Kidney (tissue), 22 donors: ENCODE measurements at places on chromosomes 5 and 9. TPM values are rescaled to one million over a fixed set of nuclear protein-coding genes. Genes with fewer than 3 reads are reported as not detected.
A peak's percentile ranks its signal among the peaks of the same experiment; 100 is the strongest.

The GPR151 gene
- total RNA-seq = not detected

The COL15A1 gene
- 42.0 TPM for total RNA-seq

The ENTREP1 gene
- total RNA-seq = 8.6 TPM

The CNTNAP3 gene
- total RNA-seq = 7.1 TPM

The PCDHB3 gene
- 3.1 TPM for total RNA-seq

The DAB2 gene
- 199 TPM for total RNA-seq

The C1QTNF2 gene
- total RNA-seq = 2.8 TPM

The PAEP gene
- total RNA-seq = not detected

The SPATA31D4 gene
- total RNA-seq = not detected

DNA sequence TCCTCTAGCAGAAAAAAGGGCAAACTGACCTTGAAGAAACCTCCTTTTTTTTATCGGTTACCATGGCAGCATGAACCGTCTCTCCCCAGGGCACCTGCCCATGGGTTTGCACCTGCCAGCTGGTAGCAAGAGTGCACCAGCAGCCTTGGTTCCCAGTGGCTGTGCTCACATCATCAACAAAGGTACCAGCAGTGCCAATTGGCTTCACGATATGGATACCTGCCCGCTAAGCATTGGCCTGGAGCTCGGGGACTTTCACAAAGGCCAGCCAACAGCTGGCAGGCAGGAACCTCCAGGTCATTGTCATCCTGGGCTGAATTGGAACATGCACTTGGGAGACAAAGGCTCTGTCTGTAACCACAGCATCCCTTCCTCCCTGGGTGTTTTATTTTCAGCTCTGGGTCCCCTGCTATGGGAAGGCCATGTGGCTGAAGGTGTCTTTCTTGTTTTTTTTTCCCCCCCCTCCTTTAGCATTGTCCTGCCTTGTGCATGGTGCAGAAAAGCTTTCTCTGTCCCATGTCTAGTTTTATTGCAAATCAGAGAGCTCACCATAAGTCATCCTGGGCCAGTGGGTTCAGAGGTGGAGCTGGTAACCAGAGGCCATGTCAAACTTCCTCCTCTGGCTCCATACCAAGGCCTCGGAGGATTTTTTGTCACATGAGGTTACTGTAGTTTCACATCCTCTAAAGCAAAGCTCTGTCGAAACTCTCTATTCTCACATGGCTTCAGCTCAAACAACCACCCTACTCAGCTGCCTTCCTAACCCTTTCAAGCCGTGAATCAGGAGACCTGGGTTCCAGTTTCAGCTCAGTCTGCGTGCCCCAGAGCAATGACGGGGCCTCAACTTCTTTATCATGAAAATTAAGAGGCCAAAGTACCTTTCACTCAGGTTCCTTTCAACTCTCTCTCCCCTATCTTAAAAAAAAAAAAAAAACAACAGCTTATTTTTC, 145.5 kb upstream of the MAP3K1 start:
- H3K36me3 ChIP-seq = no peaks in the 10 kb centered on the region
- H3K4me1 ChIP-seq = no peaks in the 10 kb centered on the region
- no peak overlapping the region for H3K27ac ChIP-seq
- no peaks in the 10 kb centered on the region for H3K27me3 ChIP-seq

GRCh38 chr9:110048976-110049698, 158.8 kb downstream of the C9orf152 start:
- no peaks in the 10 kb centered on the region for H3K27me3 ChIP-seq
- H3K4me1 ChIP-seq = no peaks in the 10 kb centered on the region
- H3K36me3 ChIP-seq = no peaks in the 10 kb centered on the region
- peak; percentile 68 for DNase-seq
- H3K4me3 ChIP-seq = peak overlapping the region; percentile 73

GRCh38 chr9:134988706-134989105, 71.0 kb upstream of the FCN1 start:
- no peaks in the 10 kb centered on the region for H3K27me3 ChIP-seq
- no peak overlapping the region for H3K4me3 ChIP-seq
- H3K27ac ChIP-seq = no peak overlapping the region
- H3K4me1 ChIP-seq = no peaks in the 10 kb centered on the region
- DNase-seq = no peak

GRCh38 chr9:26157411-26157810, 479.2 kb upstream of the TUSC1 start:
- no peak overlapping the region for H3K4me3 ChIP-seq
- H3K36me3 ChIP-seq = no peaks in the 10 kb centered on the region
- no peaks in the 10 kb centered on the region for H3K4me1 ChIP-seq

DNA sequence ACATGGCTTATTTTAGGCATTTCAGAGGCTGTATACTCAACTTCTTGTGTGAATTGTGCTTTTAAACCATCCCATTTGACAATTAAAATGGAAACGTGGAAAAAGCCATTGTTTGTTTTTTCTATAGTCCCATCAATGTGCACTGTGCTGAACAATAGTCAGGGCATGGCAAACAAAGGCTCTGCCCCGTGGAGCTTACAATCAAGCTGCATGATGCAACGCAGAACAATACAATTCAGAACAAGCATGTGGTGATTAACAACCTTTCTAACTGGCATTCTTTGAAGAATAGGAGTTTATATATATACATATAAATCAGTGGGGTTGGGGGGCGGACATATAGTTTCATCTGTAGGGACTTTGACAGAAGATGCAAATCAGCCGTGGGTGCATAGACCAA, 2125.4 kb upstream of the WWC1 start:
- no peak overlapping the region for H3K4me3 ChIP-seq
- no peaks in the 10 kb centered on the region for H3K4me1 ChIP-seq
- H3K36me3 ChIP-seq = no peaks in the 10 kb centered on the region
- DNase-seq = no peak
- no peak overlapping the region for H3K27ac ChIP-seq

DNA sequence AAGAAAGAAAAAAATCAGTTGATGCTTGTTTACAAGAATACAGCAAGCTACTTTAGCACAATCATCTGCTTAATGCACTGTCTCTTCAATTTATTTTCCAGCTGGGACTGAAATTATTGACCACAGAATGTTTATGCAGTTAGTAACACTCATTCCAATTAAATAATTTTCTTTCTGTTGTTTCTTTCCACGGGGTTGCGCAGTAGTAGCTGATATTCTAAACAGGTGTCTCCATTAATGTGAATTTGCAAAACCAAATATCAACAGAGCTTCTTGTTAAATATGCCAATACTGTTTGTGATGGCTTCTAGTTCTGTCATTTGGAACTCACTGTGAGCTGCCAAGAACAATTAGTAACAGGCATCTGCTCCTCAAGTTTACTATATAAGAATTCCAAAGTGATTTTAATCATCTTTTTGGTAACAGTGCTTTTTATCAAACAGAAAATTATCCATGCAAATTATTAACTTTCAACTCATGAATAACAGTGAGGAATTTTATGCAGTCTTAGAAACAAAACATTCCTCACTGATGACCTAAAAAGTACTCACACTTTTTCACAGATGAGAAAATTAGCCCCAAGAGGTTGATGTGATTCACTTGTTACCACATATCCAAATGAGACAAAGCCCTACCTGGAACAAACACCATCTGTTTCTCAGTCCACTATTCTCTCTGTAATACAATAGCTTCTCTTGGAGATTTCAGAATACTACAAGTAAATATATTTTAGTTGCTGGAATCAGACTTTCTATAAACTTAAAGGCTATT, 567.6 kb upstream of the RGMB start:
- no peak for DNase-seq
- no peaks in the 10 kb centered on the region for H3K27me3 ChIP-seq
- H3K27ac ChIP-seq = no peak overlapping the region
- no peak overlapping the region for H3K4me3 ChIP-seq

DNA sequence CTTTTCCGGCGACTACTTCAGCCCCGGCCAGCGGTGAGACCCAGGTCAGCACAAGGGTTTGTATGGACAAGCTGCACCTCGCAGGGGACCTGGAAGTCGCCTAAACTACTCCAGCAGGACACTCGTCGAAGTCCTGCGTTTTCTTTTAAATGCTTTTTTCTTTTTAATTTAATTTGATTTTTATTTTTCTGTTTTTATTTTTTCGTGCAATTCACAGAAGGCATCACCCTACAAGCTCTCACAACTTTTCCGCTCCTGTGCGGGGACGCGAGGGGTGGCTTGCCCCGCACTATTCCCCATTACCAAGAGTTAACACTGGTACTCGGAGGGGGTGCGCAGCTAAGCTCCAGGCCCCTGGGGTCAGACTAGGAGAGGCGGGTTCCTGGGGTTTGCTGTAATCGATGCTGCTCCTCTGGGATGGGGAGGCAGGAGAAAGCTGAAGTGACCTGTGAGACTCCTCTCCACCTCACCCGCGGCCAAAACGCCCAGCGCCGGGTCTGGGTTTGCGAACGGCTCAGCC, 1.3 kb downstream of the EDIL3 start:
- H3K36me3 ChIP-seq = no peaks in the 10 kb centered on the region
- peak overlapping the region; percentile 64 for H3K4me3 ChIP-seq
- no peaks in the 10 kb centered on the region for H3K4me1 ChIP-seq
- H3K27me3 ChIP-seq = no peaks in the 10 kb centered on the region
- no peak overlapping the region for H3K27ac ChIP-seq
- DNase-seq = peak; percentile 25

DNA sequence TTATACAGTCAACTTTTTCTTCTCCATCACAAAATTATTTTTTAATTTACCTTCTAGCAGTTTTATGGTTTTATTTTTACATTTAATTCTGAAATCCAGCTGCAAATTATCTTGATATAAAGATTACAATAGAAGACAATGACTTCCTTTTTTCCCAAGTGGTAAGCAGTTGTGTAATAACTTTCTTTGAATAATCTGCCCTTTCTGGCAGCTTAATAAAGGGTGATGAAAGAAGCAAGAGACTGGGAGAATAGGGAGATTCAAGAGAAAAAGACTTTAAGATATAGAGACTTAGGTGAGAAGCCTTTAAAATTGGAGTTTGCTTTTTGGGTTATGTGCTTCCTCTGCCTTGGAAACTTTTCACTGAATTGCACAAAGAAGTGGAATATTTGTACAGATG, 100.4 kb upstream of the FREM1 start:
- H3K4me1 ChIP-seq = no peaks in the 10 kb centered on the region
- no peaks in the 10 kb centered on the region for H3K36me3 ChIP-seq
- no peak overlapping the region for H3K4me3 ChIP-seq
- no peak overlapping the region for H3K27ac ChIP-seq
- no peak for DNase-seq

- no peaks in the 10 kb centered on the region for H3K4me1 ChIP-seq
- no peaks in the 10 kb centered on the region for H3K27me3 ChIP-seq
- no peak for DNase-seq
- no peaks in the 10 kb centered on the region for H3K36me3 ChIP-seq
- H3K4me3 ChIP-seq = no peak overlapping the region
Observed at GRCh38 chr9:68492806-68493205, 47.9 kb downstream of the TMEM252 start.

GRCh38 chr9:13436591-13436990, 157.1 kb upstream of the MPDZ start:
- H3K27ac ChIP-seq = no peak overlapping the region
- H3K36me3 ChIP-seq = no peaks in the 10 kb centered on the region
- no peaks in the 10 kb centered on the region for H3K4me1 ChIP-seq
- H3K27me3 ChIP-seq = no peaks in the 10 kb centered on the region
- no peak overlapping the region for H3K4me3 ChIP-seq
- no peak for DNase-seq

DNA sequence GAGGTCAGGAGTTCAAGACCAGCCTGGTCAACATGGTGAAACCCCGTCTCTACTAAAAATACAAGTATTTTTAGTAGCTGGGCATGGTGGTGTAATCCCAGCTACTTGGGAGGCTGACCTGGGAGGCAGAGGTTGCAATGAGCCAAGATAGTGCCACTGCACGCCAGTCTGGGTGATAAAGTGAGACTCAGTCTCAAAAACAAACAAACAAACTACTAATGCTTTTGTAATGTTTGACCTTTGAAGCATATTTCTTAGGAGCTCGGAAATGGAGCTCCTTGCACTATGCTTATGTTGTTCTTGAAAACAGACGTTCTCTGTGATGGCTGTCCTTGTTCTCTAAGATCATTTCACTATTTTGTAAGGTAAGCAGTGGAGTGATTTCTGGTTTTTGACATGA, 6.0 kb downstream of the F2RL2 start:
- no peaks in the 10 kb centered on the region for H3K27me3 ChIP-seq
- no peaks in the 10 kb centered on the region for H3K4me1 ChIP-seq
- H3K36me3 ChIP-seq = no peaks in the 10 kb centered on the region

- H3K27me3 ChIP-seq = no peaks in the 10 kb centered on the region
- no peak overlapping the region for H3K4me3 ChIP-seq
- no peak overlapping the region for H3K27ac ChIP-seq
- DNase-seq = no peak
Observed at GRCh38 chr5:175422058-175422457, 21.9 kb downstream of the DRD1 start.

DNA sequence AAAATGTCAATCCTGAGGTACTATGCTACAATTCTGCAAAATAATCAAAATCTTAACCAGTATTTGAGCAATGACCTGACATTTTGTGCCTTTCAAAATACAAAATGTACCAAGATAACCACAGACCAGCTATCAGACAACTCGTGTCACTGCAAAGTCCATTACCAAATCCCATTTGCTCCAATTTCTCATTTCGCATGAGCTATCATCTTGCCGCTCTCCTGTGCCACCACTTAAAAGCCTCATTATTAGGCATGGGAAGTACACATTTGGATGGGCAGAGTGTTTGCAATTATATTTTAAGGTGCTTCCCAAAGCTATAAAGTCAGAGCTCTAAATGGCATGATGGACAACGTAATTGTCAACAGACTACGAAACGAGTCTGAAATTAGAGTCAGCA, 205.2 kb downstream of the AGTPBP1 start:
- no peak overlapping the region for H3K4me3 ChIP-seq
- no peaks in the 10 kb centered on the region for H3K36me3 ChIP-seq

GRCh38 chr5:88827997-88828396, 55.0 kb downstream of the MEF2C start:
- H3K4me3 ChIP-seq = no peak overlapping the region
- no peaks in the 10 kb centered on the region for H3K36me3 ChIP-seq
- H3K27ac ChIP-seq = no peak overlapping the region
- no peak for DNase-seq
- H3K27me3 ChIP-seq = no peaks in the 10 kb centered on the region

- H3K27ac ChIP-seq = no peak overlapping the region
- H3K4me3 ChIP-seq = no peak overlapping the region
- no peaks in the 10 kb centered on the region for H3K36me3 ChIP-seq
- no peak for DNase-seq
- H3K27me3 ChIP-seq = no peaks in the 10 kb centered on the region
Observed at GRCh38 chr5:167852515-167852914, 438.9 kb upstream of the WWC1 start.
